Right ventricle myocardium superior (tissue), 1 donor: ENCODE measurements at places on chromosomes 11 and 22. TPM values are rescaled to one million over a fixed set of nuclear protein-coding genes. Genes with fewer than 3 reads are reported as not detected.

The MADD gene
- 39.7 TPM for total RNA-seq

The OR8D4 gene
- total RNA-seq = not detected

The CLCF1 gene
- total RNA-seq = 0.27 TPM

The PKDREJ gene
- 0.05 TPM for total RNA-seq

The NXPE1 gene
- not detected for total RNA-seq

The MUC5AC gene
- total RNA-seq = not detected

The NNMT gene
- total RNA-seq = 29.8 TPM

The FAM181B gene
- 0.13 TPM for total RNA-seq

The APOA5 gene
- total RNA-seq = not detected

The IL18 gene
- 1.9 TPM for total RNA-seq

The ARHGAP32 gene
- 5.7 TPM for total RNA-seq

The SF3A1 gene
- total RNA-seq = 87.7 TPM

DNA sequence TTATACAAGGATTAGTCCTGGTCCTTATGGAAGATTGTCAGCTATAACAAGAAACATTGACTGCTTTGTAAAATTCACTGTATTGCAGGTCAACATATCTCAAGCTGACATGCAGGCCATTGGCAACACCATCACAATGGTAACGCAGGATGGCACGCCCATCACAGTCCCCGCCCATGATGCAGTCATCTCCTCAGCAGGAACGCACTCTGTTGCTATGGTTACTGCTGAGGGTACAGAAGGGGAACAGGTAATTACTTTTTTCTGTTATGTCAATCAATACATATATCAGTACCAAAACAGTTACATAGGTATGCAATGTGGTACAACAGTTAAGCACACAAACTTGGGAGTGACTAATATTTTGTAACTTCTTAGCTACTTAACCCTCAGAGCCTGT, 55.3 kb downstream of the ZNF143 start:
- DNase-seq = no peak

DNA sequence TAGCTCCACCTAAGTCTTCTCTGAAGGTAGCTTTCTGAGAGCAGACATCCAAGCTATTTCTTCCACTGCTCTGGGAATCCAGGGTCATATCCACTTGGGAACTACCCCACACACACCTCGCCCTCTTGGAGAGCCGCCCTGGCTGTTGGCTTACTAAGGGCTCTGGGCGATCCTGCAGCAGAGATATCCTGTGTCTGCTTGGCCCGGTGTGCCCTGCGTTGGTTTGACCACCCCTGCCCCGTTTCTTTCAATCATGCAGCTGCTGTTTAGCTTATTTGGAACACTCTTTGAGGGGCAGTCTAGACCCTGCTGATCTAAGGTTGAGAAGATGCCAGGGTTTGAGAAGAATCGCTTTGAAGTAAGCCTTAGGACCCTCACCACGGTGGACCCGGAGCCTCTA, 17.4 kb upstream of the SCUBE1 start:
- no peak for DNase-seq

DNA sequence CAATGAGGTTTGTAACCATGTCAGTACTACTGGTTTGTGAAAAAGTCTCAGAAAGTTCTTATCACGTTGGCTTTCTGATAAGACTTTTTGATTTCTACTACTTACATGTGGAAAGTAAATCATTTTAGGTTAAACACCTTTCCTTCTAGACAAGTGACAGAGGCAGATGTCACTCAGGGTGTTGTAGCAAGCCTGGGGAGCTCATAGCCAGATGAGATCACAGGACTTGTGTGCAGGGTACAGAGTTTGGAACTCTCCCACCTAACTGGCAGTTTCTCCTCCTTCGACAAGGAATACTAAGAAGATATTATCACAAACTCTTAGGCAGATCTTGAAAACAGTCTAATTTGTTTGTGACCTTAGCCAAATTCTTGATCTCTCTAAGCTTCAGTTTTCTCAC, 49.4 kb upstream of the PICALM start:
- DNase-seq = no peak

GRCh38 chr22:42797011-42797410, 60.1 kb downstream of the ARFGAP3 start:
- no peak for DNase-seq

GRCh38 chr11:73980001-73980961, 2.4 kb downstream of the UCP2 start:
- peak; percentile 63 for DNase-seq

- DNase-seq = no peak
Measured at GRCh38 chr11:45931739-45932138, 9.3 kb downstream of the LARGE2 start.

DNA sequence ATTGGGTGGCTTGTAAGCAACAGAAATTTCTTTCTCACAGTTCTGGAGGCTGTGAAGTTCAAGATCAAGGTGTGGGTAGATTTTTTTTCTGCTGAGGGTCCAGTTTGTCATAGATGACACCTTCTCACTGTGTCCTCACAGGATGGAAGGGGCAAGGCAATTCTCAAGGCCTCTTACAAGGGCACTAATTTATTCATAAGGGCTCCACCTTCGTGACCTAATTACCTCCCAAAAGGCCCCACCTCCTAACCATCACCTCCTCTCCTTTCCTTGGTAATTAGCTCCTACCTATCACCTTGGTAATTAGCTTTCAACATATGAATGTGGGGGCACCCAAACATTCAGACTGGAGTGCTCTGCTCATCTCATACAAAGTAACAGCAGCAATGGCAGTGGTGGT, 92.3 kb upstream of the CD44 start:
- DNase-seq = no peak

- peak; percentile 27 for DNase-seq
Measured at GRCh38 chr11:75279273-75279672, 38.7 kb downstream of the TPBGL start.

DNA sequence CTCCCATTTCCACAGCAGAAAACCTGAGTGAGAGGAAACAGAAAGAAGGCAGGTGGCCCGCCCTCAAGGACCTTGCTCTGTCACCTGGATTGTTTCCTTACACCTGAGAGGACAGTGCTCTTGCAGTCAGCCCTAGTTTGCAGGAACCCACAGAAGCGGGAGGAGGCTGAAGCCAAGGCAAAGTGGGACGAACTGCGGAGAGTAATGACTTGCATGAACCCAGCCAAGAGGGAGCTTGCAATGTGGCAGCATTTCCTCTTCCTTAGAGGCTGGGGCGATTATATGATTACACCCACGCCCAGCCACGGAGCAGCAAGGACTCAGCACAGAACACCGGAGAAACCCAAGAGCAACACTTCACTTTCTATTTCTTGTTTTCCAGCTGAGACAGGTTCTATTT, 102.6 kb downstream of the SPON1 start:
- no peak for DNase-seq

DNA sequence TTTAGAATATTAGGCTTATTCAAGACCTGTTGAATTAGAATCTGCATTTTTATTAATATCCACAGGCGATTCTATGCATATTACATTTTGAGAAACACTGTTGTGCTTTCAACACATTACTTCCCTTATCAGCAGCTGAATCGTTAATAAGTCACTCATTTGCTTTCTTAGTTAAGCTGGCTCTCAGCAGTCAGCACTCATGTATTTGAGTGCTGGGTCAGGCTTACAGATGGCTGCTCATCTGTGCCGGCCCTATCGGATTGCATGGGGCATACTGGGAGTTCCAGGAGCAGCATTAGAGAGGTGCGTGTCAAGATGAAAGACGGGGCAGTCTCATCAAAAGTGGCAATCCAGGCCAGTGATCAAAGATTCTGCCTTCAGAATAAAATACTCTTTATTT, 10.8 kb upstream of the OR51L1 start:
- DNase-seq = no peak

DNA sequence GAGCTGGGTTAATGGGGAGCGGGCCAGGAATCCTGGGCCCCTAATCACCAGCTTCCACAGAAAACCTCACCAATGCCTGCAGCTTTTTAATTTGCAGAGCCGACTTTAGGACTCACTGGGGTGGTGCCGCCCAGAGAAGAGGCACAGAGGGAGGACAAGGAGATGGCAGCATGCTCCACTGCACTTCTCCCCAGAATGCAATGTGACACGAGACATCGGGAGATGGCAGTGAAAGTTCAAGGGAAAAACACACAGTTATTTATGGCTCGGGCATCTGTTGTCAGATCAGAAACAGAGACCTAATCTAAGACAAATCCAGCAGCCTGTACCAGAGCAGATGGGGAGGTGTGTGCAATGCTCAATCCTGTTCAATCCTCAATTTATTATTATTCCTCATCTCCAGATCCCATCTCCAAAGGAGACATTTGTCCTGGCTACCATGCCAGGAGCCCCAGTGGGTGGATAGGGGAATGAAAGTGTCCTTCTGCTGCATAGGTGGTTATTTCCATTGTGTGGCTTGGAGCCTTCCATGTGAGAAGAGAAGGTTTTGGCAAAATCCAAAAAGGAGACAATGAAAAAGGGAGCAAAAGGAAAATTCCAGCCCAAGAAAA, 250.0 kb downstream of the NXPE2 start:
- DNase-seq = no peak

- DNase-seq = no peak
Measured at GRCh38 chr11:41879214-41879613, 419.8 kb upstream of the LRRC4C start.

DNA sequence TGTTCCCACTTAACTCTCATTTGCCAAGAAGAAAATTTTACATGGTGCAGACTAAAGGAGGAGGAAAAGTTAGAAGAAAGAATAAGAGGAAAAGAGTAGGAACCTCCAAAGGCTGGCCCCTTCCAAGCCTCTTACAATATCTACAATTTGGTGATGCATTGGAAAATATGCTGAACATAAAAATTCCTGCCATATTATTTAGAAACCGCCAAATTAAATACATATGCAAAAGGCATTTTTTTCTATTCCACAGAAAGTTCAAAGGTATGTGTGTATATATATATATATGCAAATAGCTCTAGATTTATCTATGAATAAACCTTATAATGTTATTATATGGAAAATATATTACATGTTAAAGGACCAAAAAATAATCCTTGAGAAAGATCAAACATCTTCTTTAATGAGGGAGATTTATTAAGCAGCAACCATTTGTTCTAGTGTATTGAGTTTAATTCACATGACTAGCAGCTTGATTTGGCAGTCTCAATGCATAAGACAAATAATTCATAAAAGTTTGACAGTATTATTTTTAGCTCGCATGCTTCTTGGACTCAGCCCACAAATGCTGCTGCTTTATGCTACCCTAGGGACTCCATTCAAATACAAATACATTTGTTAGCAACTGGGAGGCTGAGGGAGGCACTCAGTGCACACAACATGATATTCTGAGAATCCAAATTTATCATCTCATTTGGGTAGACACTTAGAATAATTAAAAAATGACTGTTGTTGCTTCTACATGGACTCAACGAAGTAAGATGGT, 184.9 kb downstream of the SBF2 start:
- no peak for DNase-seq

- no peak for DNase-seq
Measured at GRCh38 chr22:20508815-20509271, 1.4 kb downstream of the MED15 start.

DNA sequence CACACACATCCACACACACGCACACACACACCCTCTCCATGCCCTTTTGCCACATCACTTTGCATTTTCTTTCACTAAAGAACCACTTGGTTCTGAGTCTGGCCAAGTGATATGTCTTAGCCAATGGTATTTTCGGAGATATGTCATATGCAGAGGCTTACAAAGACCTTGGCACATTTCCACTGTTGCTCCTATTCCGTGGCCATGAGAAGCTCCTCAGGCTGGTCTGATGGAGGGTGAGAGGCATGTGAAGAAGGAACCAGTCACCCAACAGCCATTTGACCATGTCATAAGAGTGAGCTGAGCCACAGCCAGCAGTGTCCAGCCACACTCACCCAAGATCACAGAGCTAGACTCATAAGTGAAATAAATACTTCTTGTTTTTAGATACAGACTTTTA, 212.6 kb upstream of the NAV2 start:
- DNase-seq = no peak

DNA sequence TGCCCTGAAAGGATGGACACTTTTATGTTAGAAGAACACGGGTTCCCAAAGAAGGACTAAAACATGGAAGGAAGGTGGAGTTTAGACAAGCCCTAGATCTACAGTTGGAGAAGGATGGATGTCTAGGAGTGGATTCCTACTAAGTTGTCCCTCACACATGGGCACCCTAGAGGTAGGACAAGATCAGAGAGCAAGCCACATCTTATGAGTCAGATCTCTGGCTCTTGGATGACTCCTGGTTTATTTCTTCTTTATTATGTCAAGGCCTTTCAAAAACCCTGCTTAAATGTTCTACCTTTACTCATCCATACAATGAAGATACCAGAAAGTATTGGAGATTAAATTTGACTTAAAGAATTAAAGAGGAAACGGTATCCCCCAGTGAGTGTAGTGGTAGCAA, 34.4 kb downstream of the PRCP start:
- DNase-seq = no peak

- no peak for DNase-seq
Measured at GRCh38 chr11:67048515-67049130, 8.0 kb upstream of the RHOD start.

GRCh38 chr11:125141178-125141577, 23.4 kb upstream of the PKNOX2 start:
- DNase-seq = no peak

GRCh38 chr11:68137833-68138232, 16.6 kb upstream of the CHKA start:
- DNase-seq = no peak

GRCh38 chr11:107705027-107705426, 6.8 kb downstream of the SLN start:
- no peak for DNase-seq
